ENCODE measurements at places on chromosomes 13 and 19.

DNA sequence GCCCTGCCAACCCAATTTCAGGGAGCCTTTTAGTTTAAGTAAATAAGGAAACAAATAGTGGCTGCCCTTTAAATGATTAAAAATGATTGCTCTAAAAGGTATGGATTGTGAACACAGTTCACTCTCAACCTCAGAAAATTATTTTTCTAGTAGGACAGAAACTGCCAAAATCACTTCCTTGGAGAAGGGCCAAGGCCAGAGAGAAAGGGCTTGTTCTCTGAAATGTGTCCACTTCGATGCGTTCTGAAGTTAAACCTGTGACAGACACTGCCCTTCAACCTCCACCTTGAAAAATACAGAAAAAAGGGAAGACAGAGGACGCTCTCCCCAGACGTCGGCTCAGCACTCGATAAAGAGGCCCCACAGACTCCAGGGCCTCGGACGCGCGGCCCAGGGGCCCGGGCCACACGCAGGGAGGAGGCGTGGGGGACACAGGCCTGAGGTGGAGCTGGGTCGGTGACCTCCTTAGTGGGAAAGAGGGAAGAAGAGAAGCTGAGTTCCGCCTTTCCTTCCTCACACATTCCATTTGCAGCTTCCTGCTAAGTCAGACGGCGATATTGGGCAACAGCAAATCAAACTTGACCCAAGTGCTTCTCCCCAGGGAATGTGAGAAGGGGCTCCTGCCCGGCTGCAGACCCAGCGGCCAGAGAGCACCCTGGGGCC is 63.6 kb downstream of the RASA3 start:
- no peak for DNase-seq

DNA sequence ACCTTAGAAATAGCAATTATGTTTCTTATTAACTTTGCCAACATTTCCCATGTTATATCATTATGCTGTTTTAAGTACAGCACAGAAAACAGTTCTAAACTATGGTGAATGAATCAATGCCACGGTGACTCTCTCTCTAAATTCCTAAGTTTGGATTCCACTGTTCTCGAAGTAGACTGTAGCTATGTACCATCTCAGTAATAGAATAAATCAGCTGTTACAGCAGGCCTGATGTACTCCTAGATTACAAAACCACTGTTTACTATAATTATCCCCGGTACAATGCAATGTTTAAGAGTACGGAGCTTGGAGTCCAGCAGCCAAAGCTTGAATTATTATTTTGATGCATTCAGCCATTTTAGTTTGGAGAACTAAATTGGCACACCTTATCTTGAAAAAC is 476.3 kb upstream of the SLITRK1 start:
- no peak for DNase-seq

DNA sequence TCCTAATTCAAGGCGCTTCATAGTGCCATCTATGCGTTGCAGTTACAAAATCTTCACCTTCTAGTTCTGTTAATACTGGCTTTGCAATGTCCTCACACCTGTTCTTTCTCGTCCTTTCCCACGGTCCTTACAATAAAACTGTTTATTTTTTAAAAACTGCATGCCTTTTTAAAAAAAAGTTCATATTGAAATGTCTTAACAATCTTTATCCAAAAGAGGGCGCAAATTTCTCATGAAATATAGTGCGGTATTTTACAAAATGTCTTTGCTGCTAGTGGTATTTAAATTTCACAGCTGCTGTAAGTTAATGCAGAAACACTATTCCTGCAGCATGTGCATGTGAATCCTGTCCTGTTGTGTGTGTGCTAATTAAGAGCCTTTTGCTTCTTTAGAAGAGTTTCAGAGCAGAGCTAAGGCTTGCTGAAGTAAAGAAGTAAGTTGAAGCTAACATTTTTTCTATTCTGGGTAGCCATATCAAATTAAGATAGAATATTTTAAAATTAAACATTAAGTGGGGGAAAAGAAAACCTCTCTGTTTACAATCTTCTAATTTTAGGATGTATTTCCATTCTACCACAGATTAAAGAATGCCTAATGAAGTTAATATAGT is 15.8 kb upstream of the CLDN10 start:
- DNase-seq, result no peak

DNA sequence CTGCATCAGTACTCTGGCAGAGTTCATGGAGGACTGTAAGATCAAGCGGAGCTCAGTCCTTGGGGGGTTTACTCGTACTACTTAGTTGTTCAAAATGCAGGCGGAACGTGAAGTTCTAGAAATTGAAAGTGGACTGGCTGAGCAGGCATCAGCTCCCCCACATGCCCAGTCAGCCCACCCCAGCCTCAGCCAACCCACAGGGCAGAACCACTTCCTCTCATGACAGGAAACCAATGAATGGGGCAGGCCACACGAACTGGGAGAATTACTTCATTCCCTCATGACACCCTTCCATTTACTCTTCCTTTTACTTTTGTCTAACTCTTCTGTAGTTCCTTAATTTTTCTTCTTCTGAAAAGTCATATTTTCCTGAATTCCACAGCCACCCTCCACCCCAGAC is 71.9 kb downstream of the FLT1 start:
- peak; percentile 5 for DNase-seq

DNA sequence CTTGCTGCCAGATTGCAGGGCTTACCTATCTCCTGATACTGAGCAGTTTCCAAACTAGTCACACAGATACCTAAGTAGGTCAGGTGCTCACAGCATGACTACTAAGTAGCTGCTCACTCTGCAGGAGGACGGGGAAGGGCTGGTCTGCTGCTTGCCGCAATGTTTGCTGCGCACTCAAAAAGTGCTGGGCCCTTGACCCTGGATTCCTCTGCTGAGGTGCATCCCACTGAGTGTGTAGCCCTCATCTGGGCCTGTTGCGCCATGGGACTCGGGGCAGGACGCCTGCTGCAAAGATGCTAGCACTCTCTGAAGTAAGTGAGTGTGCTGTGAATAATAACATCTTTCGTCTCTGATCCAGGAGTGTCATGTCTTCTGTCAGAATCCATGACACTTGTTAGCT is 59.2 kb upstream of the MEDAG start:
- no peak for DNase-seq

- no peak for DNase-seq
These were observed 172.3 kb upstream of the KLF12 start for GRCh38 chr13:74306496-74306895.

- DNase-seq, result no peak
These were observed 45.2 kb downstream of the SUCLA2 start for GRCh38 chr13:47955836-47956235.

Data from stimulated activated CD8-positive, alpha-beta memory T cell treated with anti-CD3 and anti-CD28 coated beads, Interleukin-4, amount 100 ng/mL, for 1 hour (primary cell).